ENCODE measurements at places on chromosomes 3 and 15.

- no peak for DNase-seq
Measured at GRCh38 chr3:99529265-99529664, 109.1 kb upstream of the COL8A1 start.

DNA sequence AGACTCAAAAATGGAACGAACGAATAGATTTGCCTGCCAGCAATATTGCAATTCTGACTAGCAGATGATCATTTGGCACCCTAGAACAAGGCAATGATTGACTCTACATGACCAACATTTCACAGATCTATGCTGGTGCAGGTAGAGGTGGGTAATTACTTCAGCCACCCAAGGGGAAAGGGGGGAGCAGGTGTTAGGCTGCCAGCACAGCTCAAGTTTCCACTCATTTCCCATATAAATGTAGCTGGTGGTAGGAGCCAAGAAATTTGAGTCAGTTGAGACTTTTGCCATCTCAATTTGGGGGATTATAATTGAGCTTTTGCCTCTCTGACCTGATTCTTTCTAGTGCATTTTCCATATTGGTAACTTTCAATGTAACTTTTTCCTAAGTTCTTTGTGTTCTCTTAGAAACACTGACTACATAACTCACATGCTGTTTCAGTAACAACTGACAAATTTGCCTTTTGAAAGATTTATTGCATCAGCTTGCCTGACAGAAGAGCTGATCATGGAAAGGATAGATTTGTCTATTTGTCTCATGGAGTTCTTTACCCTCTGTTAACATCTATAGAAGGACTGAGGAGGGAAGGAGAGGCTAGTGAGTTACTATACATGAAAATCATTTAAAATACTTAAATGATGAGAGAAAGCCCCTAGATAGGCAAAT is 902.5 kb downstream of the ZPLD1 start:
- DNase-seq = no peak

DNA sequence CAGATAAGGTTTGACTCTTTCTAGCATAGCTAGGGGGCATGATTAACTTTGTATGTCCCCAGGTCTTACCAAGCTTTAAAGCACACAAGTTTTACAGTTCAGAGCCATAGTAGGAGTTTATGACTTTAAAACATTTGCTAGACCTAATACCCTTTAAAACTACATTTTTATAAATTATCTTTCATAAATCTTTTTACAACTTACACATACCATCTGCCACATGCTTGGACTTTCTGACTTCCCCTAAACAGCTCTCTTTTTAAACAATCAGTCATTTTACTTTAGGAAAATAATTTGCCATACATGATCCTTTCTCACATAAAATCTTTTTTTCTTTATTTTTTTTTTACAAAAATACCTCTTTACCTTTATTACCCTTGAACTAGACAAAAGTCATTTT is 735.3 kb upstream of the CADM2 start:
- DNase-seq = no peak

DNA sequence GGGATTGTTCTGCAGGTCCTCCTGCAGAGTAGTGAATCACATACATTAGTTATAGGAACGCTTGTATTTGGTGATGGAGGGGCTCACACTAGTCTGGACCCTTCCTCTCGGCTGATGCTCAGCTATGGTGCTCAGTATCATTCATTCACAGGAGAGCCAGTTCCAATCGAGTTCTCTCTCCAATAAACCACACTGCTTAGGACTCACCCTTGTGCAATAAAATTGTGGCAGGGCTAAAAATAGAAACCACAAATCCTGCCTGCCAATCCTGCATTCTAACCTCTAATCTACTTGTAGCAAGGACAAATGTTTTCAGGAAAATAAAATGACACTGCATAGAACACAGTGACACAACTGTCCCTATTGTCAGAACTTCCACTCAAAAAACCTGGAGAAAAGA is 138.4 kb upstream of the TBL1XR1 start:
- DNase-seq = no peak

DNA sequence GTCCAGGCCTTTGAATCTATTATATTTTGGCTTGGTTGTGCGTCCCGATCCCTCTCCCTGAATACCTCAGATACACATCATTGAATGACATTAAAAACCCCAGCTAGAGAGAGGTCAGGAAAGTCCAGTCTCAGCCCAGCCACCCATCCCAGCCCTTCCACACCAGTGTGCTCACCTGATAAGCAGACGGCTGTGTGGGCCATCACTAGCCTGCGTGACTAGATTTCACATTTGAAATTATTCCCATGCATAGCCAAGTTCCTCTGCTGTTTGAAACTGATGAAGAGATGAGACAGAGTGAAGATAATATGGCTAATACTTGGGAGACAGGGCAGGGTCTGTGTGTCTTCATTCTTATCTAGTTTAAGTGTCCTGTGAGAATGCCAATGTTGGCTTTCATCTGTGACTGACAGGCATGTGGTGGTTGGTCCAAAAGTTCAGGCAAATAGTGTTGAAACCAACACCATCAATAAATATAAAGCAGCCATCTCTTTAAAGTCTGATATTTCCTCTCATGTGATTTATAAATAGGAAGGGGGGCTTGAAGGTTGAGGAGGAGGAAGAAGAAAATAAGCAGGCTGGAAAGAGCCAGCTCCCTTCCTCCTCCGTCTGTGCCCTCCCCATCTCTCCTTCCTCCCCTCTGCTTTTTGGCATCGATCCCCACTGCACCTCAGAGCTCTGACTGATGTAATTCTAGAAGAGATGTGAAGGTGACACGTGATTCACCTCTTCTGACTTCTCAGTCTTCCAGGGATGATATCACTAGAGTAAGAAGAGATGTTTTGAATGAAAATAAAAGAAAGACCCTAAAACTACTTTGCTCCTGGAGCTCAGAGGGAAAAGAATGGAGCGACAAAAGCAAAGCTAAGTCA is 5.1 kb downstream of the FAM43A start:
- no peak for DNase-seq

DNA sequence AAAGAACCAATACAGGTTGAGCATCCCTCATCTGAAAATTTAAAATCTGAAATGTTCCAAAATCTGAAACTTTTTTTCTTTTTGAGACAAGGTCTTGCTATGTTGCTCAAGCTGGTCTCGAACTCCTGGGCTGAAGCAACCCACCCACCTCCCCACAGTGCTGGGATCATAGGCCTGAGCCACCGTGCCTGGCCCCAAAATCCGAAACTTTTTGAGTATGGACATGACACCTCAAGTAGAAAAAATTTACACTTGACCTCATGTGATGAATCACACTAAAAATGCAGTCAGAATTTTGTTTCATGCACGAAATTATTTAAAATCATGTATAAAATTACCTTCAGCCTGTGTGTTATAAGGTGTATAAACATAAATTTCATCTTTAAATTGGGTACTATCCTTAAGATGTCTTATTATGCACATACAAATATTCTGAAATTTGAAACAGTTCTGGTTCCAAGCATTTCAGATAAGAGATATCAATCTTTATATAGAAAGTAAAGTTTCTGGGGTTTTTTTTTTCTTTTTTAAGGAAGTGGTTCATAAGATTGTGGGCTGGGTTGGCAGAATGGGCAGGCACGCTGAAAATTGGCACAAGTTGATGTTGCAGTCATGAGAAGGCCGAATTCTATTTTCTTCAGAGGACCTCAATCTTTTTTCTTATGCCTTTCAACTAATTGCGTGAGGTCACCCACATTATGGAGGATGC is 72.5 kb downstream of the SPRED1 start:
- no peak for DNase-seq

DNA sequence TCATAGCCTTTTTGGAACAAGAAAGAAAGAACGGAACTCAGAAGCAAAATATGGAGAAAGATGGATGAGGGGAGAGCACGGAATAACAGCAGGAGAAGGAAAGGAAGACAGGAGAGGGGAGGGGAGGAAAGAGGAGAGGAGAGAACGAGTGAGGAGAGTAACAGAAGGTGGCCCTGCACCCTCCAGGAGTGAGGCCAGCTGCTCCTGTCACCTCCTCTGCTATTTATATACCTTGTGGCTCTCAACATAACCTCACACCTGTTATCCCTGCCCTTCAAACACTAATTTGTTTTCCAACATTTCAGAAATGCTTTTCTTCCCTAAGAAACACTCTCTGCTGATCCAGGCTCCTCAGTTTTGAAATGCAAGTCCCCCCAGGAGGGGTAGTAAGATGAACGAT is 53.4 kb upstream of the ATP2B2 start:
- DNase-seq = no peak

GRCh38 chr3:25789596-25790556 is at the start of gene OXSM:
OXSM (plus strand) TSS chr3:25790090; CDS start chr3:25791021, 931 bp downstream.
- peak; percentile 79 for DNase-seq

GRCh38 chr3:106534206-106534605 is 665.4 kb upstream of the CBLB start:
- DNase-seq = no peak

DNA sequence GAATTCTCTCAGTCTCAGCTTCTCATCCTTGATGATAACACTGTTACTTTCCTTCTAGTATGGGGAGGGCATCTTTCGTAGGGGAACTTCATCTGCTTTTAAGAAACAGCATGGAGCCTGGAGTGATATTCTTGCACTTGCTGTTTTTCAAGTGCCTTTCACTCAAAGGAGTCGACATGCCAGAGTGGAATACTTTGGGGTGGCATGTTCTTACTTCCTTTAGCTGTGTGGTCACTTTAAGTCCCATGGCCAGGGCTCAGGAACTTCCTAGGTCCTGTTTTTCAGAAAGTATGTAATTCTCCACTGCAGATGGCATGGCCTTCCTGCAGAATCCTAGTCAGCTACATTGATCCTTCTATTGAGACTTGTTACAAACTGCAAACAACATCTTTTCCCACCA is 28.1 kb upstream of the CDCP1 start:
- DNase-seq = no peak

- no peak for DNase-seq
Measured at GRCh38 chr3:139388077-139388476, 1.4 kb downstream of the COPB2 start.

- no peak for DNase-seq
Measured at GRCh38 chr3:24492971-24493551, 1.6 kb downstream of the THRB start.

- no peak for DNase-seq
Measured at GRCh38 chr3:87437765-87438164, 161.4 kb upstream of the POU1F1 start.

- no peak for DNase-seq
Measured at GRCh38 chr15:70324001-70324974, 226.6 kb upstream of the TLE3 start.

GRCh38 chr3:43970920-43971319 is 270.8 kb upstream of the TOPAZ1 start:
- DNase-seq = no peak

GRCh38 chr3:26029321-26029720 is 239.4 kb downstream of the OXSM start:
- DNase-seq = no peak

DNA sequence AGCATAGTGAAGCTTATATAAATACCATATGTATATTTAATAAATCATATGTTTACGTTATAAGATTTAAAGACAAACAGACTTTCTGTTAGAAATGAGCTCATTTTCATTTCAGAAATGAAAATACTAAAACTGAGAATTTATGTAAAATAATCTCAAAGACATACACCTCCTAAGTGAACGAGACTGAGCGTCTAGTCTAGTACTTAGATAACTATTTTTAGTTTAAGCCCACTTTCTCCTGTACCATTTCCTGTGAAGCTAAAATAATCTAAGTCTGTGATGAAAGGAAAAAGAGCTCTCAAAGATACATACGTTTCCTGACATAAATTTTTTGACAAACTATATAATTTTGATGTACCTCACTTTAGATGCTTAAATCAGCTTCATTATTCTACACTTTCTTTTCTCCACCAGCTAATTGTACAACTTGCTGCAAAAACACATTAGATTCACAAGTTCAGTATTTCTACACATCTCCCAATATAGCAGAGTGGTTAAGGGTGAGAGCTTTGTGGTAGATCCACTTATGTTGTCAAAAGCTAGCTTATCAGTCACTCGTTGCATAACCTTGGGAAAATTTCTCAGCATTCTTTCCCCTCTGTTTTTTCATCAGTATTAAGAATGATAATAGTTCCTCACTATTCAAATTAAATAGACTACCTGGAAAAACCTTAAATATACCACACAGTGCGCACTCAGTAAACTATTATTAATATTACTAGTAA is 703.0 kb downstream of the PLOD2 start:
- DNase-seq = no peak

DNA sequence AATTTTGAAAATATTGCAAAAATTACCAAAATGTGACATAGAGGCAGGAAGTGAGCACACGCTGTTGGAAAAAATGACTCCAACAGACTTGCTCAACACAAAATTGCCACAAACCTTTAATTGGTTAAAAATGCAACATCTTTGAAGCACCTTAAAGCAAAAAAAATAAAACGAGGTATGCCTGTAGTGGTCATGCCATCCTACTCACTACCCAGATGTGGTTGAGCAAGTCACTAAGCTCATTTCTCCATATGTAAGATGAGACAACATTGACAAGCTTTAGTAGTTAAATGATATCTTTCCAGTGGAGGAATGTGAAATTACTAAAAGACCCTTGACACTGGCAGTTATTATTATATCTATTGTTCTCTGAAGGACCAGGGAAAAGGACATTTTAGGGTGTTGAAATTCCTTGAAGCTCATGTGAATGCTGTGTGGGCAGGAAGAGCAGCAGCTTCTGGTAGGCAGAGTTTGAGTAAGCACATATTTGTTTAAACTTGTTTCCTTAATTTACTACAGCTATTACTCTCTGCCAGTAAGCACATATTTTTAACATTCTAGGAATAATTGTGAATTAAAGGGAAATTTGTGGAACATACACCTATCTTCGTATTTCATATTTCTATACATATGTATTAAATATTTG is 131.6 kb upstream of the P2RY1 start:
- DNase-seq = no peak

- DNase-seq = no peak
Measured at GRCh38 chr3:175238801-175239200, 379.7 kb downstream of the NAALADL2 start.

GRCh38 chr3:14837878-14838258 is 19.1 kb downstream of the FGD5 start:
- no peak for DNase-seq
